T-cell (primary cell): ENCODE measurements at places on chromosomes 11 and 22. TPM values are rescaled to one million over a fixed set of nuclear protein-coding genes. Genes with fewer than 3 reads are reported as not detected.

GRCh38 chr22:21026783-21027692 is 5.3 kb downstream of the SLC7A4 start:
- DNase-seq, result no peak

DNA sequence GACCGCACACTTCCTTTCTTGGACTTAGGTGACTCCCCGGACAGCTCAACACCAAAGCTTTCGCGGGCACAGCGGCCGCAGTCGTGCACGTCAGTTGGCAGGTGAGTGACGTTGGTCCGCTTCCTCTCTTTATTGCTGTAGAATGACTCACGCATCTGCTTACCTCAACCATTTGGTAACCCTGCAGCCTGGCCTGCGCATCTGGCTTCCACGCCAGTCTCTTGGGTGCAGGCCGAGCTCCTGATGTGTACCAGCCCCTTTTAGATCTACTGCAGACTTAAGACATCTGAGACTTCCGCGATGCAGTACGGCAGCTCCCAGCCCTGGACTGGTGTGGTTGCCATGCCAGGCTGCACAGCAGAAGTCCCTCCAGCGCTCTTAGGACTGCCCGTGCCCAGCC is 12.4 kb upstream of the TRMU start:
- DNase-seq, result no peak

SEPTIN5 gene
- total RNA-seq, result 3.2 TPM

FBXO7 gene
- total RNA-seq, result 83.0 TPM
